B cell (primary cell): ENCODE measurements at places on chromosomes 2 and 18.

DNA sequence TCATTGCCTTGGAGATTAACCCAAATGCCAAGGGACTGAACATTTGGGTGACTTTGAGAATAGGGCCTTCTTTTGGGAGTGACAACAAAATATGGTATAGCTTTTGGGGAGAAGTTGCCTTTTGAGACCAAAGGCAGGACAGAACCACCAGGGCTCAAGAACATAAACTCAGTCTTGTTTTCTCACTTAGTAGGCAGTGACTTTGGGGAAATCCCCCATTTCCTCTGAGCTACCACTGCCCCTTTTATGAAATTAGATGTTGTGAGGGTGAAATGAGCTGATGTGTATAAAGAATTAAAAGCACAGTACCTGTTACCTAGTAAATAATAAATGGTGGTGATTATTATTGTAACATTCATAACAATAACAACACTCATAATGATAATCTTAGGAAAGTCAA, 36.5 kb downstream of the GPD2 start:
- DNase-seq = peak; percentile 35

GRCh38 chr2:190200603-190201002, 119.0 kb downstream of the HIBCH start:
- DNase-seq = no peak

GRCh38 chr2:234458466-234458865, 38.4 kb downstream of the ARL4C start:
- no peak for DNase-seq

DNA sequence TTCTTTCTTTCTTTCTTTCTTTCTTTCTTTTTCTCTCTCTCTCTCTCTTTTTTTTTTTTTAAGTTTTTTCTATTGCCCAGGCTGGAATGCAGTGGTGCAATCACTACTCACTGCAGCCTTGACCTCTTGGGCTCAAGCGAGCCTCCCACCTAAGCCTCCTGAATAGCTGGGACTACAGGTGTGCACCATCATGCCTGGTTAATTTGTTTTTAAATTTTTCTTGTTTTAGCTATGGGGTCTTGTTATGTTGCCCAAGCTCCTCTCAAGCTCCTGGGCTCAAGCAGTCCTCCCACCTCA, 19.4 kb upstream of the CCDC88A start:
- DNase-seq = no peak

GRCh38 chr2:46334389-46335271, 37.4 kb downstream of the EPAS1 start:
- no peak for DNase-seq

DNA sequence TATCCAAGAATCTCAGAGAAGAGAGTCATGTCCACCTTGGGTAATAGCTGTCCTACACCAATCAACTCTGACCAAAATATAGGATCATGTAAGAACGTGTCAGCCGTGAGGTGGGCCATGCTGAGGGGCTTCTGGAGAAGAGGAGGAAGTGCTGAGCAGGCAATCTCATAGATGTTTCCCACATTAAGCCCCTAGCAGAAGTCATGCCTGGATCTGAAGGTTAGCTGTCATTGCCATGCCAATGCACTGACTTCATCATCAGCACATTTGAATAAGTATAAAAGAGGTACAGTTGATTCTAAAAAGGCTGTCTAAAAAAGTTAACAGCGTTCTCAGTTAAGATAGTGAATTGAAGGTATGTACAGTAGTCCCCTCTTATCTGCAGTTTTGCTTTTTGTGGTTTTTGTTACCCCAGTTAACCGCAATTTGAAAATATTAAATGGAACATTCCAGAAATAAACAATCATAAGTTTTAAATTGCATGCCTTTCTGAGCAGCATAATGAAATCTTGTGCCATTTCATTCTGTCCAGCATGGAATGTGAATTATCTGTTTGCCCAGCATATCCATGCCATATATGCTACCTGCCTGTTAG, 67.2 kb upstream of the TMEM17 start:
- DNase-seq = no peak

- DNase-seq = no peak
These were observed 226.3 kb upstream of the SMAD7 start for GRCh38 chr18:49177071-49177470.

DNA sequence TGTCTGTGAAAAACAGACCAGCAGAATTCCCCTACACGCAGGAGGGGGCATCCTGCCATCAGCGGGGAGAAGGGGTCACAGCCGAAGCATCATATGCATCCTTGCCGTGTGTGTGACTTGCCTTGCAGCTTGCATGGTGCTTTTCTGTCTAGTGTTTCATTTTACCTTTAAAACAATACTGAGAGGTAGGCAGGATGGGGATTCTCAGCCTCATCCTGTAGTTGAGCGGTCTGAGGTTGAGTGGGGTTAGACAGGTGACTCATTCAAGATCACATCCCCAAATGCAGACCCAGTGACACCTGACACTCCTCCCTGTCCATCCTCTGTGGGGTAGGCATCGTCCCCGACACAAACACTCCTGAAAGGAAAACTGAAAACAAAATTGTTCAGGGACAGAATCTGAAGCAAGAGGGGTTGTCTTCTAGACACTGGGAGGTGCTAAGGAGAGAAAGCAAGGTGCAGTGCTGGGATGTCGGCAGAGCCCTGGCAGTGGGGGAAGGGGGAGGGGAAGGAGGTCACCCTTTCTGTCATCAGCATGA, 7.9 kb downstream of the ARL4C start:
- DNase-seq = peak; percentile 55

- DNase-seq = no peak
These were observed 201.0 kb downstream of the GBX2 start for GRCh38 chr2:235966932-235967757.

DNA sequence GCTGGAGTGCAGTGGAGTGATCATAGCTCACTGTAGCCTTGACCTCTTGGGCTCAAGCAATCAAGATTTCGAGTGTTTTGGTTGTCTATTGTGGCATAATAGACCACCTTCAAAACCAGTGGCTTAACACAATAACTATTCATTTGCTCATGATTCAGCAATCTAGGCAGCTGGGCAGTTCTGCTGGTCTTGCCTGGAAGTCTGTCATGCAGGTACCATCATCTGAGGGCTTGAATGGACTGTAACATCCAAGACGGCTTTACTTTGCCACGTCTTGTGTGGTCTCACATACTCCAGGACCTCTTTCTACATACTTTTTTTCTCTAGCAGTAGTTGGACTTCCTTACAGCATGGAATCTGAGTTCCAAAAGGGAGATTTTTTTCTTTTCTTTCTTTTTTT, 13.2 kb upstream of the ANKRD29 start:
- DNase-seq = no peak

DNA sequence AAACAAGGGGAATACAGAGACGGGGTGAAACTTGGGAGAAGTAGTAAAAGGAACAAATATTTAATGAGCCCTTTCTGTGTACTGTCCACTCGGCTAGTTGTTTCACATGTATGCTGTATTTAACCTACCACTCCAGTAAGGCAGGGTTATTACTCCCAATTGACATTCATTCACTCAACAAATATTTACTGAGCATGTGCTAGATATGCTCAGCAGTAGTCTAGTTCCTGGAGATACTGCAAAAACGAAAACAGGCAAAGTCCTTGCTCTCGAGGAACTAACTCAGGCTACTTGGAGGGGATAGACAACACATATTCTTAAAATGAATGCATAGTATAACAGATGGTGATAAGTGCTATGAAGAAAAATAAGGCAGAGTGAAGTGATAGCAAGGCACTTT, 207.3 kb downstream of the SS18 start:
- DNase-seq = no peak

DNA sequence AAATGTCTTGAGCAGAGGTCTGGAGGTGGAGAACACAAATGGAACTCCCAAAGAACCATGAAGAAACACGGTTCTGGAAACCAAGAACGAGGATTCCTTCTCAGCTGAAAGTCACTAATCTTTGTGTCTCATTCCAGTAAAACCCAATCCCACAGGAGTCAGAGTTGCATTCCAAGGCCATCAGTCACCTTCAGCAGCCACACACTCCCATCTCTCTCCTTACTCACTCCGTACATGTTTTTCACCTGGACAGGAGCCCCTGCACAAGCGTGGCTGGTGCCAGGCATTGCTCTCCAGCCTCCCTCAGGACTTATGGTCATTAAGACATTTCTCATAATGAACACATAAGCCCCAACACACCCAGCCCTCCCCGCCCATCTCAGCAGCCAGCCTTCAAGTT, 175.4 kb upstream of the SIX2 start:
- DNase-seq = no peak

GRCh38 chr2:109017017-109017416, 28.0 kb upstream of the EDAR start:
- no peak for DNase-seq

DNA sequence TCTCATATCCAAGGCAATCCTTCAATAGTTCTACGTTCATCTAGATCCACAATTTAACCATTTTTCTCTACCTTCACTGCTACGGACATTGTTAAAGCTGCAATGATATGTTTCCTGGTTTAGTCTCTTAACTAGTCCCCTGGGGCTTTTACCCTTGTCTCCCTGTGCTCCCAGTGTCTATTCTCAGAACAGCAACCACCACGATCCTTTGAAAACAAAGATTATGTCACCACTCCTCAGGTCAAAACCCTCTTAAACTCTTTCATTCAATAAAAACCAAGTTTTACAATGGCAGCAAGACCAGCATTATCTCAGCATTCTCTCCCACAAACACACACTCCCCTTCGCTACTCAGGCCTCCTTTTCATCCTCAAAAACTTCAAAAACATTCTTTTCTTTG, 298.2 kb upstream of the CHST9 start:
- no peak for DNase-seq

GRCh38 chr2:203379156-203379555, 51.0 kb downstream of the ABI2 start:
- DNase-seq = no peak

DNA sequence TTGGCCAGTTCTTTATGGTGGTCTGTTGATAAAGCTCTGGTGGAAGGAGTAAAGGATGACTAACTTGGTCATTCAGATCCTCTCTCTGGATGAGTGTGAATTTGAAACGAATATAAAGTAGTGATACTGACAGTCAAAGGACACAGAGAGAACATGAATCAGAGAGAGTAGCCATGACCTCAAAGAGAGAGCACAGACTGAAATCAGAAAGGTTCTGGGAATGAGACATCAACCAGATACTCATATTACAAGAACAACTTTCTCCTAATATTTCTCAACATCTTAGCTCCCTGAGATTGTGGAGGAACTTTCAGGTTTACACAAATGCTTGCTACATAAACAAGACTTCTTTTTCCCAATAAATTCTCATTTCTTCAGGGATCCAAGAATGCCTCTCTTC, 849.1 kb upstream of the CHAC2 start:
- DNase-seq = no peak
